Glomerular endothelial cell (primary cell): ENCODE measurements at places on chromosomes 13 and 19.
A peak's percentile ranks its signal among the peaks of the same experiment; 100 is the strongest.

GRCh38 chr13:95480131-95480545, 72.4 kb upstream of the CLDN10 start:
- no peak for DNase-seq

DNA sequence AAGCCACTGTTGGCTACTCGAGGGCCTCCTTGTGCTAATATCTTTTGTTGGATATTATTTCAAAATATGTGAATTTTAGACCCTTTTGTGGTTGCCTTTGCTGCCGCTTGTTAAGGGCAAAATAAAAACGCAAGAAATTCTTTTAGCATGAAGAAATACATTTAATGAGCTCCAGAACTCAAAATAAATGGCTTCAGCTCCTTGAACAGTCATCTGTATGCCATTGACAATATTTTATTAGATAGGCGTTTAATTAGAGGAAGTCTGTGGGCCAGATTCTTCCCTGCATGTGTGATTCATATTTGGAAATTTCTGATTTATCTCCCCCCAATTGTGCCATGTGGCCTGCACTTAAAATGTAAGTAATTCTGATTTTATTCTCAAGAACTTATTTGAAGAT, 177.2 kb downstream of the STK24 start:
- DNase-seq = no peak

DNA sequence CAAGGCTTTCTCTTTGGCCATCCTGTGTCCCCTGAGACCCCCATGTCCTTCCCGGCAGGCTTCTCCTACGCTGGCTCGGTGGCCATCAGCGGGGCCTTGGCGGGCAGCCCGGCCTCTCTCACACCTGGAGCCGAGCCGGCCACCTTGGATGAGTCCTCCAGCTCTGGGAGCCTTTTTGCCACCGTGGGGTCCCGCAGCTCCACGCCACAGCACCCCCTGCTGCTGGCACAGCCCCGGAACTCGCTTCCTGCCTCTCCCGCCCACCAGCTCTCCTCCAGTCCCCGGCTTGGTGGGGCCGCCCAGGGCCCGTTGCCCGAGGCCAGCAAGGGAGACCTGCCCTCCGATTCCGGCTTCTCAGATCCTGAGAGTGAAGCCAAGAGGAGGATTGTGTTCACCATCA, 14.2 kb downstream of the PLEKHJ1 start:
- DNase-seq = no peak

GRCh38 chr13:41788552-41788951, 172.4 kb downstream of the VWA8 start:
- DNase-seq = peak; percentile 93

- DNase-seq = no peak
Observed at GRCh38 chr19:41175801-41176777, 16.9 kb upstream of the CYP2S1 start.

- DNase-seq = no peak
Observed at GRCh38 chr13:45226024-45226423, 25.2 kb upstream of the KCTD4 start.

- no peak for DNase-seq
Observed at GRCh38 chr19:21604351-21604926, 99.0 kb downstream of the ZNF429 start.

DNA sequence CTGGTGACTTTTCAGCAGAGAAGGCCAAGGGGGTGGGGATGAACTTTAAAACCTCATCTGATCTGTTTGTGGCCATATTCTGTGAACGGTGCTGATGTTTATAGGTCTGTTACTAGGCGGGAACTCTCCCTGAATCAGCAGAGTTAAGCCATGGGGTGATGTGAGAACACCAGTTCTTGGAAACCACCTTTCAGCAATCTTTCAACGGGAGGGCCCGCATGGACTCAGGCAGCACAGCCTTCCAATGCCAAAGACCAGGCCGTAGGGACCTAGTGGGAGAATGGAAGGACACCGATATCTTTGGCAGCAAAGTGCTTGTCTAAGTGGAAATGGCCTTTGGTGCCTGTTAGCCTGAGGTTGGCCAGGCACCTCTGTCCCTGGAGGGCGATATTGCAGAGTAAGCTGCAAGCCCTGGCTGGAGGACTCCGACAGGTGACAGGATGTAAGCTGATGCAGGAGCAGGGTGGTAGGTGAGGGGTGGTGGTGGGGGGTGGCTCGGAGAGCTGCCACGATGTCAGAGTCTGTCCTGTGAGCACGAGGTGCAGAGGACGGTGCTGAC, 57.0 kb downstream of the ERCC5 start:
- DNase-seq = no peak

DNA sequence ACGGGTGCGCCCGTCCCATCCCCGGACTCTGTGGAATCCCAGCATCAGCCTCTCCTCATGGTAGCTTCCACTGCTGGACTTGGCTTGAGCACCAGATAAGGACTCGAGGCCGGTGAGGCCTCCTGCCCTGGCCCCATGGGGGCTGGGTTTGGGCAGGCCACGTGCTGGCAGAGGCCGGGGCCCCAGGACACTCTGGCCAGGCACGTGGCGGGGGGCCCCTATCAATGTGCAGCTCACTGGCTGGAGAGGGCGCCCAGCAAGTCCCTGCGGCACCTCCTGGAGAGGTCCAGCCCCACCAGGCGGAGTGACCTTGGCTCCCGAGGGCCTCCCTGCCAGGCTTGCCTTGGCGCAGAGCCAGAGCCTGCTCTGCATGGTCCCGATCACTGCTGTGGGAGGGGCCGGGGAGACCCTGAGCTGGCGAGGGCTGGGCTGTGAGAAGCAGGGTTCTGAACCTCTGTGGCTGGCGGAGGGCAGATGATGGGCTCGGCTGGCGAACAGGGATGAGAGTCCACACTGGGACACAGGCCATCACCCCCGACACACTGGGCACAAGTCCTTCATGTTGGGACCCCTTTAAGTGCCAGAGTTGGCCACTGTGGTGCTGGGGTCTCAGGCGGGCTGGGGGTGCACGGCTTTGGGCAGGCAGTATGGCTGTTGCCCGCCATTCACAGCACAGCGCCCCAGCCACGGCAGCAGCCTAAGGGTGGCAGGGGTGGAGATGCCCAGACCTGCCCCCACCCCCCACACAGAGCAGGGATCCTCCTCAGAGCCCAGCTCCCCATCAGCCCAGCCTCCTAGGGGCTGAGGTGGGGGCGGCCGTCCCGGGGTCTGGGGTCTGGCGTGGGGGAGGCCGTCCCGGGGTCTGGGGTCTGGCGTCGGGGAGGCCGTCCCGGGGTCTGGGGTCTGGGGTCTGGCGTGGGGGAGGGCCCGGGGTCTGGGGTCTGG, 19.1 kb downstream of the CEBPG start:
- no peak for DNase-seq

DNA sequence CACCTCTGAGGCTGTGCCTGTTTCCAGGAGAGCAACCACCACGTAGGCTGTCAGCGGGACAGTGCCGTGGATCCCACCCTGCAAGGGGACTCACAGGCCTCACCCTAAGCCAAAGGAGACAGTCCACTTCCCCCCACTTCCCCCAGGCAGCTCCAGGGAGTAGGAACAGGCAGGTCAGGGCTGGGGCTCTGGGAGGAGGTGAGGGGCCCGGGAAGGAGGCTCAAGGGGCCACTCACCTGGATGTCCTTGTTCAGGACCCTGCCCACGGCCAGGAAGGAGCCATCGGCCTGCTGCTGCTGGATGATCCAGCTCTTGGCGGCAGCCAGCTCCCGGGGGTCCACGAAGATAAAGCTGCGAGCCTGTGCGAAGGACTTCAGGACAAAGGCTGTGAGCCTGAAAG, 25.6 kb downstream of the F2RL3 start:
- DNase-seq = no peak

GRCh38 chr13:49376121-49376520, 67.7 kb downstream of the CAB39L start:
- no peak for DNase-seq

GRCh38 chr13:72072261-72072660, 205.3 kb upstream of the DACH1 start:
- no peak for DNase-seq

DNA sequence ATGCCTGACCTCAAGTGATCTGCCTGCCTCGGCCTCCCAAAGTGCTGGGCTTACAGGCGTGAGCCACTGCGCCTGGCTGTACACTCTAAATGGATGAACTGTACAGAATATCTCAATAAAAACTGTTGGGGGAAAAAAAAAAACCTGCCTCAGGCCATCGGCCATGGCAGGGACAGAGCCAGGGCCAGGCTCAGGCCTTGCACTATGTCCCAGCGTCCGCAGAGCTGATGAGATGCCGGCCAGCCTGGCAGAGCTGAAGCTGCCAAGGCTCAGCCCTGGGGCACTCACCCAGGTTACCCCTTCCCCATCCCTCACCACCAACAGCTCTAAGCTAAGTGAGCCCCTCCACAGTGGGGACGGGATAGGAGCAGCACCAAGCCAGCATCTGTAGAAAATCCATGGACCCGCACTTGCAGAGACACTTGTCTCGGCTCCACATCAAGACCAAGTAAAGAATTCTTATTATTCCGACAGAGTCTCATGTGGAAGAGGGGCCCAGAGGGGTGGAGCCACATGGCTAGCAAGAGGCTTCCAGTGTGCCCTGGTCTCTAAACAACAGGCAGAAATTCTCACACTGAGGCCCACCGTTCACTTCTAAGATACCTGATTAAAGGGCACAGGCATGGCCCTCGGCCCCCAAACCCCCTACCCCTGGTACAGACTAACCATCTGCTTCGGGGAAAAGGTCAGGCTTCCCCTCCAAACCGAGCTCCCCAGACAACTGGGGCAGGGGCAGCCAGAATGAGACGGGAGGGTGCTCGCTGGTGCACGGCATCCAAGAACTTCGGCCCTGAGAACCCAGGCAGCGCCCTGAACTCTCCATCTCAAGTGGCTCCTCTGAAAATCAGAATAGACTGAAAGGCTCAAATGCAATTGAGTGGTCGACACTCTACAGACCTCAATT, 5.8 kb downstream of the PPP6R1 start:
- DNase-seq = no peak

DNA sequence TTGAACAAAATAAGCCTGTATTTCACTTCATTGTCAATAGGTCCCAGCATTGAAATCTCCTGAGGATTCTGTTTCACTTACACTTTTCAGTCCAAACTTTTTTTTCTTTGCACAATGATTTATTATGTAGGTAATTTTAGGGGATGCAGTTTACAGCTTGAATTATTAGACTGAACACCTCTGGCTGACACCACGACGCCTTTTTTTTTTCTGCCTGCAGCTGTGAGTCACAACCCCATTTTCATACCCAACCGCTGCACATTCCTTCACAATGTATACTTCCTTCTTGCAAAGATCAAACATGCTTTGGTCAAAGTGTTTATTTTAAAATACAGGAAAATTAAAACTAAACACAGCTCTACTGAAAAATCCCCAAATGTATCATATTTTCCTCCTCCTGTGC, 11.4 kb downstream of the ZIC2 start:
- DNase-seq = no peak

GRCh38 chr13:45994752-45995151, 57.8 kb downstream of the ZC3H13 start:
- no peak for DNase-seq

DNA sequence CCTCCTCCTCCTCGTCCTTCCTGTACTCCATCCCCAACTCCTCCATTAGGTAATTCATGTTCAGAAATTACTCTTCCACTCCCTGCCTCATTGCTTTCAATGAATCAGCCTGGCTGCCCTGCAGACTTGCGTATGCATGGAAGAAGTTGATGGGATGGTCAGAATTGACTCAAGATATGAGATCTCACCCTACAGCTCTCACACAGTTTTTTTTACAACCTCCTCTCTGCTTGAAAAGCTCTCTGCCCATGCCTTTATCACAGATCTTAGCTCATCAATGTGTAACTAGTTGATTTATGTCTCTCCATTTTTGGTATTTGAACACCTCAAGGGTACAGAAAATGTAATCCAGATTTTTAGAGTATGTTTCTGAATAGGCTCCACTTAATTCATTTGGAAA, 506.9 kb downstream of the TBC1D4 start:
- DNase-seq = no peak

DNA sequence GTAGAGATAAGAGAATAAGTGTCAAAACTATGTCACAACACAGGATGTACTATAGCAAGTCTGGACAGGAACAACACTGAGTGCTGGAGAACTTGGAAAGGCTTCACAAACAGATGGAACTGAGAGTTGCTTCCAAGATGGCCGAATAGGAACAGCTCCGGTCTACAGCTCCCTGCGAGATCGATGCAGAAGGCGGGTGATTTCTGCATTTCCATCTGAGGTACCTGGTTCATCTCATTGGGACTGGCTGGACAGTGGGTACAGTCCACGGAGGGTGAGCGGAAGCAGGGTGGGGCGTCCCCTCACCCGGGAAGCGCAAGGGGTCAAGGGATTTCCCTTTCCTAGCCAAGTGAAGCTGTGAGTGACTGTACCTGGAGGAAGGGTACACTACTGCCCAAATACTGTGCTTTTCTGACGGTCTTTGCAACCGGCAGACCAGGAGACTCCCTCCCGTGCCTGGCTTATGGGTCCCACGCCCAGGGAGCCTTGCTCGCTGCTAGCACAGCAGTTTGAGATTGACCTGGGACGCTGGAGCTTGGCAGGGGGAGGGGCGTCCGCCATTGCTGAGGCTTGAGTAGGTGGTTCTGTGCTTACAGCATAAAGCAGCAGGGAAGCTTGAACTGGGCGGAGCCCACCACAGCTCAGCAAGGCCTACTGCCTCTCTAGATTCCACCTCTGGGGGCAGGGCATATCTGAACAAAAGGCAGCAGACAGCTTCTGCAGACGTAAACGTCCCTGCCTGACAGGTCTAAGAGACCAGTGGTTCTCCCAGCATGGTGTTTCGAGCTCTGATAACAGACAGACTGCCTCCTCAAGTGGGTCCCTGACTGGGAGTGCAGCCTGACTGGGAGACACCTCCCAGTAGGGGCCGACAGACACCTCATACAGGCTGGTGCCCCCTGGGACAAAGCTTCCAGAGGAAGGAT, 46.0 kb downstream of the USP12 start:
- DNase-seq = no peak

DNA sequence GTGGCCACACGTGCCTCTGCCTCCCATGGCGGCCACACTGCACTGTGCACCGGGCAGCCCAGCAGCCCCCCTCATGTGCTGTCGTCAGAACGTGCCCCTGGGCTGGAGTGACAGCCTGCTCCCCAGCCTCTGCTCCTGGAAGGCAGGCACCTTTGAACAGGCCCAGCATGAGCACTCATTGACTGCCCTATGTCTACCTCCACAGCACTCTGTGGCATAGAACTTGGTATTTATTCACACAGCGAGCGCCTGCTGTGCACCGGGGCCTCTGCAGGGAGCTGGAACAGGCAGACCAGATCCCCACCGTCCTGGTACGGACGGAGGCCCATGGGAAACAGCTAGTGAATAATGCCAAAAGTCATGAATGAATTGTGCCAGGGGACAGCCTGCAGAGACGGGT, 53.7 kb downstream of the DPF1 start:
- no peak for DNase-seq
